ENCODE measurements at places on chromosomes 7 and 10. TPM values are rescaled to one million over a fixed set of nuclear protein-coding genes. Genes with fewer than 3 reads are reported as not detected.
A peak's percentile ranks its signal among the peaks of the same experiment; 100 is the strongest.

FAM237B gene
- not detected for total RNA-seq

BLOC1S2 gene
- total RNA-seq, result 57.9 TPM

ZP3 gene
- 19.8 TPM for total RNA-seq

TAS2R5 gene
- 1.0 TPM for total RNA-seq

HTR7 gene
- total RNA-seq, result 0.92 TPM

PTPRE gene
- 23.1 TPM for total RNA-seq

SLC18A3 gene
- not detected for total RNA-seq

WDR86 gene
- total RNA-seq, result 0.48 TPM

MSS51 gene
- total RNA-seq, result 1.2 TPM

CYP3A5 gene
- total RNA-seq, result 26.4 TPM

CFAP58 gene
- total RNA-seq, result 0.12 TPM

TRIL gene
- total RNA-seq, result 2.9 TPM

HOXA5 gene
- total RNA-seq, result 5.6 TPM

OR2A5 gene
- not detected for total RNA-seq

LRRC17 gene
- total RNA-seq, result 0.32 TPM

NODAL gene
- 0.48 TPM for total RNA-seq

MUC3A gene
- total RNA-seq, result 0.16 TPM

GRCh38 chr7:74379938-74380337 is 73.8 kb upstream of the GTF2IRD1 start:
- ATAC-seq, result no peak

- no peak for ATAC-seq
Measured at GRCh38 chr7:139317939-139318505, 23.1 kb upstream of the FMC1 start.

- ATAC-seq, result no peak
Measured at GRCh38 chr10:96358851-96359540, at the start of gene OPALIN. Gene OPALIN, minus strand, starts transcription at chr10:96359002. Its CDS starts 106 bp downstream, at chr10:96358896.

DNA sequence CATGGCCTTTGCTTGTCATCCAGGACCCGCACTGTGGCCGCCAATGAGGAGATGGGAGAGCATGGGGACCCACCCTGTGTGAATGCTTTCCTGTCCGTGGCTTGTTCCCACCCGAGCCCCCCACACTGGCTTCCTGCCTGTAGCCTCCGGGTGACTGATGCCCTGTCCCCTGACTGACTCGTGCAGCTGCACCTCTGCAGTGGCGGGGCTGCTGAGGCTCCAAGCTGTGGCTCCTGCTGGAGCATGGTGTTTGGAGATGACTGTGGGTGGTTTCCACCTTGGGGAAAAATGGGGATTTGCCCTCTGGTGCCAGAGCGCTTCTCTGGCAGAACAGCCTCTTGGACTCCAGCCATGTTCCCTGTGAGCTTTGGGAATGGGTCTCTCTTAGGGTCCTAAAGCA is 2.1 kb downstream of the CAMK1D start:
- no peak for ATAC-seq

- ATAC-seq, result no peak
Measured at GRCh38 chr10:48456361-48456804, 148.5 kb downstream of the ARHGAP22 start.

DNA sequence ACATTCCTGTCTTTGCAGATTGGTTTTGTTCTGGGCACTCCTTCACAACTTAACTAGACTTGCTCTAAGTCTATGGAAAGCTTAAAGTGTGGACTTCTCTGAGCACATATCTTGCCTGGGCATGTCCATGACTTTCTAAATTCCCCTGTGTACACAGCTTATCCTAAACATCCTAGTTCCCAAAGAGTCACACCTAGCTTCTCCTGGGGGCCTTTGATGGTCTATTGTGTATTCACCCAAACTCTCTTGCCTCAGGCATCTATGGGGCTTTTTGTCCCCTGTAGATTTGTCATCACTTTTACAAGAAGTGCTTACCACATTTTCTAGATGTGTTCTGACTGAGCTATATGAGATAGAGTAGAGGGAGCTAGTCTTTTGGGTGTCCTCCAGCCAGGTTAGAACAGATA is 12.2 kb upstream of the ZNF488 start:
- ATAC-seq, result peak; percentile 99

DNA sequence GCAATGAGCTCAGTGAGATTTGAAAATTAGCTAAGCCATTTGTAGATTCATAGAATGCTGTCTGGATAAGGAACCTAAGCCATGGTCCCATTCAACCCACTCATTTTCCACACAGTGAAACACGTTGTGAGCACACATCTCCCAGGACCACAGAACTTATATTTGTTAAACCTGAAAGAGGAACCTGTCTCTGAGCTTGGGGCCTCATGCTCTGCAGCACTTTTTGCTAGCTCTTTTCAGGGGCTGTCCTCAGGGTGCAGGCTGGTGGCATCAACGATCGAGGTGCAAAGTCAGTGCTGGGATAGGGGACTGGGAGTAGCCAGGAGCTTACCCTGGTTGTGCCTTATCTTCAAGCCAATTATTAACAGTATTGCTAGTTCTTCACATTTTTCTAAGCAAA is 11.9 kb downstream of the HECW1 start:
- no peak for ATAC-seq

- no peak for ATAC-seq
Measured at GRCh38 chr7:85306115-85306514, 119.3 kb upstream of the SEMA3D start.

GRCh38 chr10:94677691-94678090 is 5.8 kb upstream of the CYP2C18 start:
- ATAC-seq, result peak; percentile 36

DNA sequence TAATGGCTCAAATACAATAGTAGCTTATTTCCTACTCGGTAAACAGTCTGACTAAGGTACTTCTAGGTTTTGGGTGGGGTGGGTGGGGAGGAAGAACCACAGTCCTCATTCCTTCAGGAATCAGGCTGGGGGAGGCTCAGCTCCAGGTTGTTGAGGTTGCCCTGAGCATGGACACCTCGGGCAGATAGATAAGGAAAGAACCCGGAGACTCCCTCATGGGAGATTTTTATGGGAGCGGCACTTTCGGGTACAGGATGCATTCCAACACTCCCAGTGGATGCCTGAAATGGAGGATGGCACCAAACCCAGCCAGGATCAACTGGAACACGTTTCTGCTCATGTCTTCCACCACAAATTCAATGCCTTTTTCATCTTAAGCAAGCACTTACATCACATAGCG is 5.5 kb upstream of the GSDME start:
- ATAC-seq, result no peak

- peak; percentile 29 for ATAC-seq
Measured at GRCh38 chr10:93745408-93746065, 12.2 kb upstream of the LGI1 start.

GRCh38 chr10:43972976-43973647 is 324.4 kb upstream of the ZNF32 start:
- ATAC-seq, result no peak

DNA sequence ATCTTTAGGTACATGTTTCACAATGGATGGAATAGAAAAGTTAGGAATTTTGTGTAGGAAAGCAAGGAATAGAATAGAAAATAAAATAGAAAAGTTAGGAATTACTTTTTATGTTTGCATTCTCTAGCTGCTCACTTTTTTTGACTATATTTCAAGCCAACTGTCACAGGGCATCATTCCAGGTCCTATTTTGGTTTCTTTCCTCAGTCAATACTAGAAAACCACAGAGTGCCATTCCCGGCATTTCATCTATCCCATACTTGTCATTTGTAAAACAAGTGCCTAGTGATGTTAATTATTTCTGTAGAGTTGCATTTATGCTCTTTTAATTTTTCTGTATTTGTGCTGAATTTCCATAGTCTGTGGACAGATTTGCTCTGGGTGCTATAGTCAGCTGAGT is 66.2 kb downstream of the SDK1 start:
- no peak for ATAC-seq

DNA sequence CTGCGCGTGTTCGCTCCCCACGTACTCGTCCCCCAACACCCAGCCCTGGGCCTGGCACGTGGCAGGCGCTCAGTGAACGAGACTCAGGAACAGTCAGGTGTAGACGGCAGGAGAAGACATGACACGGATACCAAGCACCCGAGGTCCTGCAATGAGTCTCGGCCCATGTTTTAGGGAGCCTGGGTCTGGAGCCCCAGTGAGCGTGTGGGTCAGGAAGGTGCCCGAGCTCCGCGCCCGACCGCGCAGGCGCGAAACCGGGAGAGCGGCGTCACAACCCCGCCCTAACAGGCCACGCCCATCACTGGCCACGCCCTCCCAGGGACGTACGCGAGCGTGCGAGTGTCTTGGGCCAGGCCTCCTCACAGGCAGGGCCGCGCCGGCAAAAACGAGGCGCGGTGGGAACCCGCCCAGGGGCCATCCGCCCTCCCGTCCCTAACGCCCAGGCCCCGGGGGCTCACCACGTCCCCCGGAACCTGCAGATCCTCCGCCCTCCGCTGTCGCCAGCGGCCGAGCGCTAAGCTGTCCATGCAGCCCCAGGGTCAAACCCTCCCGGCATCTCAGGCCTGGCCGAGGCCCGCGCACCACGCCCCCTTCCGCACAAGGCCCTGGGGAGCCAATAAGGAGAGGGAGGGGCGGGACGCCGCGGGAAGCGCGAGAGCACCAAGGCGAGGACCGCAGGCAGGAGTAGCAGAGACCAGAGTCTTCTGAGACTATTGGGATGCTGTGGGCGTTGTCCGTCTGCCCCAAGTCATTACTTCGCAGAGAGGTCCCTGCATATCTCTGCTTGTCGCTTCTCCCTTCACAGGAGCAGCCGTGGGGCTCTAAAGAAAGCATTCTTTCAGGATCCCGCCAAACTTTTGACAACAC is at the start of gene C10orf143:
C10orf143 (minus strand) TSS at position 585 of the 867 bp plus-strand sequence; CDS start at position 527, 58 bp downstream.
- ATAC-seq, result peak; percentile 96

DNA sequence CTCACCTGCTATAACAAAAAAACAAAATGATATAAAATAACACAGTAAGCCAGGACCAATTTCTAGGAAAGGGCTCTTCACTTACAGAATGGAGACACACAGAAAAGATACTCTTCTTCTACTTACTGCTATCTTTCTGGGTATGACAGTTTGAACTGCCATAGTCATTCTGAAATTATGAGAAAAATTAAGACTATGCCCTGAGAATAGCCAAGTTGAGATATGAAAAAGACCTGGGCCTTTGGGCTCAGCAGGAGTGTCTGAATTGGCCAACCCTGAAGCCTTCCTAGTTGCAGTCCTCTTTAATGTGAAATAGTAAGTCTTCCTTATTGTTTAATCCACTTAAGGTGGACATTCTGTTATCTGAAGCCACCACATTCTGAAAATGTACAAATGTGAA is 519.5 kb downstream of the GRID1 start:
- no peak for ATAC-seq

DNA sequence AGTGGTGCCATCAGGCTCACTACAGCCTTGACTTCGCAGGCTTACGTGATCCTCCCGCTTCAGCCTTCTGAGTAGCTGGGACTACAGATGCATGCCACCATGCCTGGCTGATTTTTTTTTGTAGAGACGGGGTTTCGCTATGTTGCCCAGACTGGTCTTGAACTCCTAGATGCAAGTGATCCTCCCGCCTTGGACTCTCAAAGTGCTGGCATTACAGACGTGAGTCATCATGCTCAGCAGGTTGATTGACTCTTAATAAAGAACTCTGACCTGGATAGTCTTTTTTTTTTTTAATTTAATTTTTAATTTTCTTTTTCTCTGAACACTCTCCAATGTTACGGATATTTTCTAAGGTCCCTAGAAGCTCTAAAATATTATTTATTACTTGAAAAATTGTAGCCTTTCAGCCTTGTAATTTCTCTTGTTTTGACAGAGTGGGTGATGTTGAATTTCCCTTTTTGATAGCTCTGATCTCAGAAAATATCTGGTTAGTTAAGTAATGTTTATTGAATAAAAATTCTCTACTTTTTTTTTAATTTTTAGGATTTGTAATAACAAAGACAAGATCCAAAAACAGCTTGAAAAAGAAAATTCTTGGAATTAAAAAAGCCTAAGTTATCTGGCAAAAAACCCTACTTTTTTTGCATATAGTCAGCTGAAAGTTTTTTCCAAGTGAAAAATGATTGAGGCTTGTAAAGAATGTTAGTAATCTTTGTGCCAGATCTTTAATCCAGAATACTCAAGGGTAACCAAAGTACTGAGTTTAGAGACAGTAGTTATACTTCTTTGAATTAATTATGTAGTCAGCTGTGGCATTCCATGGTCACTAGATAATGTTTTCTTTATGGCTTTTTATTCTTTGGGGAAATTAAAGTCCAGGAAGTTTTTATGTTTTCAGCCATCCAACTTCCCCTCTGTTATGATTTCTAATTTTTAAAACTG is 26.7 kb downstream of the TBC1D12 start:
- no peak for ATAC-seq

DNA sequence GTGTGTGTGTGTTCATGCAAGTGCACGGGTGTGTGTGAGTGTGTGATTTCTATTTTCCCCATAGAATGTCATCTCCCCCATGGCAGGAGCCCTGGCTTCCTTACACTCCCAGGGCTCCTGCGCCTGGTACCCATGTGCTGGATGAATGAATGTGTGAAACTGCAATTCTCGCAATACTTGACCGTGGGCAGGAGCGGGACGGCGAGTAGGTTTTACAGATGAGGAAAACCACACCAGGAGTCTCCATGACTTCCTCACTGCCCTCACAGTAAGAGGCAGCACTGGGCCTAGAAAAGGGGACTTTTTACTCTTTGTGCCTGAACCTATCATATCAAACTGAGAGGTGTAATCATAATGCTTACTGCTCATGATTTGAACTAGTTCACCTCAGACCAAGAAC is 167.6 kb upstream of the FRMD4A start:
- ATAC-seq, result no peak

DNA sequence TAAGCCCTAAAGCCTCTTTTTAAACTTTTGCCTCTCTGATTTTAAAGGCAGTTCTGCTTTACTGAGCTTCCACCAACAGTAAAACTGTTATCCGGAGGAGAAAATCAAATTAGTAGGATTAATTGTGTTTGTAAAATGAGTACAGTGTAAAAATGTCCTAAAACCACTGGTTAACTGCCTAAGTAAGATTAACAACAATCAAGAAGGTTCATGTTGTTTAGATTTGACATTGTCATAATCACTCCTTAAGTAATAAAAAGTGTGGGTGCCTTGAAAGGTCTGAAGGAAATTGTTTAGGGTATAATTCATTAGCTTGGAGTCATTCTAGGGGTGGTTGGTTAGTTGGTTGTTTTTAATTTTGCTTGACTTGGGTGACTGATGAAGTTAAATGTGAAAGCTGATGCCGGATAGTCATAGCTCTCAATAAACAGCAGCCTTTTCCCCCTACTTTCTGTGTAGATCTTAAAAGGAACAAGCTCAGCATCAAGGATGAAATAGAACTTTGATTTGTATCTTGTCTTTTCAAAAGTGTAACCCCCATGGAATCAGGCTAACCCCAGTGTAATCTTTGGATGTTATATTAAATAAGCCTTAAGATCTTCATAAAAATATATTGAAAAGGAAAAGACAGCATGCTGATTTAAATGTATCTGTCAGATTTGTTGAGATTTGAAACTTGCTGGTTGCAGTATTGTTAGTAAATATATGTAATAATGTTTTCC is 148.3 kb downstream of the ARID5B start:
- no peak for ATAC-seq

GRCh38 chr7:138798836-138799235 is 840 bp upstream of the ATP6V0A4 start:
- ATAC-seq, result no peak

GRCh38 chr10:46025406-46025805 is 5.0 kb downstream of the NCOA4 start:
- no peak for ATAC-seq

GRCh38 chr7:36023033-36023560 is 130.0 kb upstream of the EEPD1 start:
- ATAC-seq, result no peak

- ATAC-seq, result no peak
Measured at GRCh38 chr7:134212576-134213546, 85.7 kb downstream of the LRGUK start.

GRCh38 chr7:5541087-5541992 is 117.7 kb upstream of the TNRC18 start:
- peak; percentile 21 for ATAC-seq

GRCh38 chr7:101720324-101720723 is 91.2 kb upstream of the MYL10 start:
- no peak for ATAC-seq

GRCh38 chr7:30931929-30932540 is 20.4 kb downstream of the AQP1 start:
- no peak for ATAC-seq

Data from esophagus mucosa (tissue), 1 donor.